Thoracic aorta (tissue), 2 donors: ENCODE measurements at places on chromosomes 1 and 21.

DNA sequence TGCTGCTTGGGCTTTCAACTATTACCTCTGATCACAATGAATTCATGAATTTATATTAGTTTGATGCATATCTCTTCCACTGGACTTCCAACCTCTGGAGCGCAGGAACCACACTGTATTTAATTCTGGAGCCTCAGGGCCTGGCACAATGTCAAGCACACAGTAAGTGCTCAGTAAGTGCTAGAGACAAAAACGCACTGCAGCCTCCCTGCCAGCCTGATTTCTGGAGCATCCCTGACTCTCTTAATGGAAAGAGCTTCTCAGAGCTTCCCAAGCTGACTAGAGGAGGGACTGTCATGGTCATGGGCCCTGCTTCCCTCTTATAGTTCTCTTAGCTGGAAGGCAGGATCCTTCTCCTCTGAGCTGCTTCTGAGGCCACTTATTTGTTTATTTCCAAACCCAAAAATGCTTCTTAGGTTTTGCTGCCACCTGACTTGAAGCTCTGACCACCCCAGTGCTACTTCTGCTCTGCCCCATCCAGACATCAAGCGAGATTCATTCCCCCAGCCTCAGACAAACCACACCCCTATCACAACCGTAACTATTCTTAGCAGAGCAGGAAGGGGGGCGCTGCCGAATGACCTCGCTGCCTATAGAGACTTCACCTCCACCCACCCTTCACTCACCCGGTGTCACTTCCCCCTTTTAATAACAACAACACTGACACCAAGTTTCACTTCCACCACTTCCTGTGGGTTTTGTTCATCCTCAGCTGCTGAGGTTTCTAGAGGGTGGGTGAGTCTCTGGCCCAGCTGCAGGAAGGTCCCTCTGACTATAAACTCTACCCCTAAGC lies 33.6 kb downstream of the NUAK2 start:
- H3K4me3 ChIP-seq = no peak overlapping the region
- H3K27me3 ChIP-seq = no peaks in the 10 kb centered on the region
- peaks cover 6% of the 10 kb centered on the region for H3K4me1 ChIP-seq
- H3K36me3 ChIP-seq = no peaks in the 10 kb centered on the region
- no peak for DNase-seq
- H3K27ac ChIP-seq = no peak overlapping the region

GRCh38 chr1:167310732-167311131 lies 90.0 kb downstream of the POU2F1 start:
- H3K36me3 ChIP-seq = no peaks in the 10 kb centered on the region
- DNase-seq = no peak
- no peaks in the 10 kb centered on the region for H3K4me1 ChIP-seq
- no peak overlapping the region for H3K27ac ChIP-seq
- H3K4me3 ChIP-seq = no peak overlapping the region

GRCh38 chr1:180235502-180236239 lies 5.6 kb downstream of the LHX4 start:
- peaks cover 31% of the 10 kb centered on the region for H3K4me1 ChIP-seq
- H3K27me3 ChIP-seq = peaks cover 39% of the 10 kb centered on the region
- DNase-seq = no peak
- no peaks in the 10 kb centered on the region for H3K36me3 ChIP-seq

DNA sequence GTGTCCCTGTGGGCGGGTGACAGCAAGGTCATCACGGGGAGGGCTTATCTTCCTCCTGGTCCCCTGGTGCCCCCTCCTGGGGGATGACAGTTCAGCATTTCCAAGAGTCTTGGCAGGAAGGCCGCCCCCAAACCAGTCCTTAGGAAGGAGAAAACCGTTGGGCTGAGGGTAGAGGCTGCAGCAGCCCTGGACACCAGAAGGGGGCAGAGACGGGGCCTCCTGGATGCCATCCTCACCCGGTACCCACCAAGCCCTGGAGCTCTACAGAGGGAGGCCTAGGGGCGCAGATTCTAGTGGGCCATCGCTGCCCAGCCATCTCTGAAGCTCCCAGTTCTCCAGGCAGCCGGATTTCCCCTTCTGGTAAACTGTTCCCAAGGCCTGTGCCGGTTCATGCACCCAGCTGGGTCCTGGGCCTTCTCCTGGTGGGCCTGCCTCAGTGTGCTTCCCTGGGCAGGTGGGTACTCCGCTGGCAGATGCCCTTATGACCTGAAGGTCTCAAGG lies 14.8 kb upstream of the ZNF669 start:
- H3K36me3 ChIP-seq = no peaks in the 10 kb centered on the region
- DNase-seq = no peak
- H3K27me3 ChIP-seq = no peaks in the 10 kb centered on the region
